ENCODE measurements at places on chromosomes 6 and 20.

GRCh38 chr6:111880181-111880888, 7.1 kb upstream of the FYN start:
- DNase-seq: no peak

GRCh38 chr6:46674410-46674809, 13.3 kb upstream of the TDRD6 start:
- DNase-seq: no peak

GRCh38 chr6:1562171-1562955, 47.4 kb upstream of the FOXC1 start:
- no peak for DNase-seq

DNA sequence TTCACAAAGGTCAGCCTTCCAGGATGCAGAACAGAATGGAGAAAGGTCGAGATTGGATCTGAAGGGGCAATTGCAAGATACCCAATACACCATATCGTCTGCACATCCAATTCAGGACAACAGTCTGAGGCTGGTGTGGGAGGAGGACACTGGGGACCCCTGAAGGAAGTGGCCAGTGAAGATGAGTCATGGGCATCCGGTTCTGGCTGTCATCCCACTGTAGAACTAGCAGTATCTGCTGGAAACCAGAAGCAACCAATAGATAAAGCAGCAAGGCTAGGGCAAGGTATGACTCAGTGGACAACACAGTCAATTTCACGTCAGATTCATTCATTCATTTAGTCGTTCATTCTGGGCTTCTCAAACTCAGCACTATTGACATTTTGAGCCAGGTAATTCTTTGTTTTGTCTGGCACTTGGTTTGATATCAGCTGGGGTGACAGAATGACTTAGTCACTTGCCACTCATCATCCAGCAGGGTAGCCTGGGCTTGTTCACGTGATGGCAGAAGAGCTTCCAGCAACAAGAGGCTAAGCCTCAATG, 30.3 kb upstream of the SHLD1 start:
- DNase-seq: no peak

DNA sequence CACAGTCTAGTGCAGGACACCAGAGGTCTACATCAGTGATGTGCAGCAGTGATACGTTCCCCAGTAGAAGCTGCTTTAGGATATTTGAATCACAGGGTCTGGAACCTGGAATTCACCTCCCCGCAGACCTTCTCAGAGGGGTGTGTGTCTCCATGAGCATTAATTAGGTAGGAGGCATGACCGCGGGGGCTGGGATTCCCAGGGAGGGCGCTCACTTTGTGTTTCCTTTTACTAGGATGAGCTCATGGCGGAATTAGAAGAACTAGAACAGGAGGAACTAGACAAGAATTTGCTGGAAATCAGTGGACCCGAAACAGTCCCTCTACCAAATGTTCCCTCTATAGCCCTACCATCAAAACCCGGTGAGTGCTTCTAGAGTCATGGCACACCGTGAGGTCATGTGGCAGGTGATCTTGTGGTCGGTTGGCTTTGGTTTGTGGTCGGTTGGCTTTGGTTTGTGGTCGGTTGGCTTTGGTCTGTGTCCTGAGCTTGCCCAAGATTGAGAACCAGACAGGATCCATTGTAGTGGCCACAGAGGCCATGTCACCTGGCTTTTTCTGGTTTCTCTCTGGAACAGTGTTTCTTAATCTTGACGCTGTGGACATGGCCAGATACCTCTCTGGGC, 40.8 kb downstream of the CHMP4B start:
- no peak for DNase-seq

DNA sequence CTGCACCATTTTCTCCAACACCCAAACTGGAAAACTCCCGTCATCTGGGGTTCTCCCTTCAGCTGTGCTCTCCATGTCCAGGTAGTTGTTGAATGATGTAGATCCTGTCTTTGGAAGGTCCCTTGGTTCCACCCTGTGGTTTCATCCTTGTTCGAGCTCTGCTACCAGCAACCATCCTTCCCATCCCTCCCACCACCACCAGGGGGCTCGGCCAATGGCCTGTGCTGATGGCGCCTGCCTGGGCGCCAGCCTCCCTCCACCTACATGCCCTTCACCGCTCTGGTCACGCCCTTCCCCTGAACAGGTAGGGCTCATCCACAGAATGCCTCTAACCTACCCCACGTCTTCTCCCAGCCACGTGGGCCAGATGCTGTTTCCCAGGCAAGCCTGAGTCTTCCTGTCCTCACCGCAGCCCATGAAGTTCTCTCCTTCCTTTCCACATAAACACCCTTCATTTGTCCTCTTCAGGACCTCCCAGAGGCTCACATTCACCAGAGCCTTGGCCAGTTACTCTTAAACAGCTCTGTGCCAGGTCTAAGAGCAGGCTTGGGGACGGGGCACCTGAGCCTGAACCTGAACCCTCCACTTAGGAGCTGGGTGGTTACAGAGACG, 75.1 kb upstream of the DUSP22 start:
- no peak for DNase-seq

DNA sequence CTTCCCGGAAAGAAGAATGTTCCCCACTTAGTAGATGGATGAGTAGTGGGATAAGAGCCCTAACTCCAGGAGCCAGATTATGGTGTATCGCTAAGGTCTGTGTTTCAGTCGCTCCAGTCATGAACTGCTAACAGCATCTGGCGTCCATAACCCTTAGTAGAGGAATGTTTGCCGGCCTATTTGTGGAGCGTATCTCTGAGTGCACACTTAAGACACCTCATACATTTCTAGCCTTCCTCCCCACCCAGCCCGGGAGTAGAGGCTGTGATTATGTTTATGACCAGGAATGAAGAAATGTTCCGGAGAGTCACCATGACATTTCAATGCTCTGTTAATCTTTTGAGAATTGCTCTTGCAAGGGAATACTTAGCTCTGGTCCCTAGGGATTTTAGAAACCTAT, 251.1 kb upstream of the SOX4 start:
- no peak for DNase-seq

DNA sequence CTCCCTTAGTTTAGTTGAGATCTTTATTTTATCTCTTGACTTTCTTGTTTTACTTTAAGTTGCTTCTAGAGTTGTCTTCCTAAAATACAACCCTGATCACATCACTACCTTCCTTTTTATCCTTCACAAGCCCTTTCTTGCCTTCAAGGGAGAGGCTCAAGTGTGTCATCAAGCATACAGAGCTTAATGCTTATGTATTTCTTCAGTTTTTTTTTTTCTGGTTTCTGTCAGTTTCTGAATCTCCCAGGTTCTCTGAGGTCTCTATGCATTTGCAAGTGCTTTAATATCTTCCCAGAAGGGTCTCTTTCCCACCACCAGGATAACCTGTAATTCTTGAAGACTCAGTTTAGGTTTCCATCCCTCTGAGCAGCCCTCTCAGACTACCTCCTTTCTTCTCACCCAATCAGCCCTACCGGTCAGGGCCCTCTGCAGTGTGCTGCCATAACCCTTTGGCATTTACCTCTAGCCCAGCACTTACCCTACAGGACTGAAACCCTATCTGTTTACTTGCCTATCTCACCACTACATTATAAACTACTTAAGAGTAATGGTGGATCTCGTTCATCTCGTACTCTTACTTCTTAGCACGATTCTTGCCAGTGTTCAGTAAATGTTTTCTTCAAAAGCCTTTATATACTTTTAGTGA, 36.9 kb downstream of the EYA4 start:
- DNase-seq: no peak

- DNase-seq: no peak
These were observed 52.2 kb upstream of the TRERF1 start for GRCh38 chr6:42503894-42504293.

GRCh38 chr6:147506704-147507114, 1.8 kb upstream of the SAMD5 start:
- DNase-seq: peak; percentile 88

- no peak for DNase-seq
These were observed 186.1 kb upstream of the THBS2 start for GRCh38 chr6:169439710-169440109.

DNA sequence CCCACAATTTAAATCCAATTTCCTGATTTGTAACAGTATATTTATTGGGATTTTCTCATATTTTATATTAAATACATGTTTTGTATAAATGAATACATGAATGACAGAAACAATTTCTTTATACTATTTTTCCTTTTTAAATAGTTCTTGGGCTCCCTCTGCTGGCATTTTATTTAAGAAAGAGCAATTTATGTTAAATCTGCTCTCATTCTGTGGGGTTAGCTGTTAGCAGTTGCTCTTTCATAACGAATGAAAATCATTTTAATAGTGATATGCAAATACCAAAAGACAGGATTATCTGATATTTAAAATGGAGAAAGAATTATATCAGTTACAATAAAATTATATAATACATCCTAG, 118.3 kb downstream of the RALGAPA2 start:
- DNase-seq: peak; percentile 79

- no peak for DNase-seq
These were observed 52.5 kb downstream of the RPS12 start for GRCh38 chr6:132866762-132867449.

DNA sequence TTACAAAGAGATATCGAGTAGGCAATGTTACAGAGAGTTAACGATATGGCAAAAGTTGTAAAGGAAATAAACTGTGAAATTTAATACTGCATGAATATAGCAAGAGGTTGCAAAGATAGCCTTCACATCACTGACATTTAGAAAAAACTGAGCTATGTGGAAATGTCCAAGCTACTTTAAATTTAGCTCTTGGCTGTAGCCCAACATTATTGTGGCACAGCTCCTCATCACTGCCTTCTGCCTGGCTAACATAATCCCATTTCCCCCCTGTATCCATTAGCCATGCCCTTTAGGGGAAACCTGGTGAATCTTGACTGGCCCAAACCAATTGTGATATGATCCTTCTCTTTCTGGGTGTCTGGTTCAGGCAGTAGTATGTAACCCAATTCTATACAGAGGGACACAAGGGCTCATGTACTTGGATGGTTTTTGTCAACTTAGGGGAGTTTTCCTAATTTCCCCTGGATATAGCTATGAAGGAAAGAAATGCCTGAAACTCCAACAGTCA, 115.4 kb downstream of the PFDN4 start:
- no peak for DNase-seq

DNA sequence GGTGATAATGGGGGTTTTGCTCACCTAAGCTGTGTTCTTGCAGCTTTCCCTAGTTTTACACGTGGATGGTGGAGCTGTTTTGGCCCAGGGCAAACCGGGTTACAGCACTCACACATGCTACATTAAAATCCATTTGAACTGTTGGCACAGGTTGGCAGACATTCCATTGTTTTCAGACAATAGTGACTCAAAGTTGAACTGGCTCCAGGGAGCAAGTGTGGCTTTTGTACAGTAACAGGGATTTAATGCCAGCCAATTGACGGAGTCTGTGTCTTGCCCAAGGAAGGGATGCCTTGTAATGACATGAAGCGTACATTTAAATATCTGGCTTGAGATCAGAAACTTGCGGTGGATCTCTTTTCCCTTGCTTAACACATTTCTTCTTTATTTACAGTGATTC, 183.1 kb downstream of the DTNBP1 start:
- no peak for DNase-seq

- no peak for DNase-seq
These were observed 236.0 kb downstream of the TTLL2 start for GRCh38 chr6:167560673-167561569.

GRCh38 chr6:141464490-141464889, 668.2 kb upstream of the GJE1 start:
- DNase-seq: peak; percentile 70

- peak; percentile 82 for DNase-seq
These were observed 51.4 kb downstream of the TXLNB start for GRCh38 chr6:139240161-139241010.

DNA sequence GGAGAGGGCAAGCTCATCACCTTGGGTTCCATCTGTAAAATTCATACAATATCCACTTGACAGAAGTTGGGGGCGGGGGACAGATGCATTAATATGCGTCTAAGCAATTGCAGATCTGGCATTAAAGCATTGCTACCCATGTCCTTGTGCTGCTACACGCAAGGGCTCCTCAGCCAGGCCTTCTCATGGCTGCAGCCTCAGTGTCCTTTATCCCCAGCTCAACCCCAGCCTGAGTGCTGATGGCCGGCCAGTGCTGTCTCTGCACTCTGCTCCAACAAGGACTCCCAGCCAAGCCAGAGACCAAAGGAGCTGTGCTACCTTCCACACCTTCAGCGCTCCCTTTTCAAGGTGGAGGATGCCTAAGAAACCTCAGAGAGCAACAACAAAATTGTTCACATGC, 188.5 kb upstream of the STXBP5 start:
- DNase-seq: no peak

- DNase-seq: no peak
These were observed 8.4 kb upstream of the STK35 start for GRCh38 chr20:2093159-2093781.

DNA sequence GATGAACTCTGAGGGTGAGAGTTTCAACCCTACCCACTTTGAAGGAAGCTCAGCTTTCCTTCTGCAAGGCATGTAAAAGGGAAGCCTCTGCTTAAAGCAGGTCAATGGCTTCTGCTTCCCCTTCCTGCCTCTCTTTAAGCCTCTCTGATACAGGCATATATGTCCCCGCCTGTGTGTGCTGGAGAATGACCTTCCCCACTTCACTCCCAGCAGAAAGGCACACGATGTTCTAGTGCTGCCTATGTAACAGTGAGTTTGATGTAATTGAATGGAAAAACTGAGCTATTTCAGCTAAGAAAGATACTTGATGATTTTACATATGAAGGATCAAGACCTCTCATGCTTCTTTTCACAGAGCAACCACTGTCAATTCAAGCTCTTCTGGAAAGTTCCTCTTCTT, 632.2 kb downstream of the HACE1 start:
- DNase-seq: peak; percentile 5

DNA sequence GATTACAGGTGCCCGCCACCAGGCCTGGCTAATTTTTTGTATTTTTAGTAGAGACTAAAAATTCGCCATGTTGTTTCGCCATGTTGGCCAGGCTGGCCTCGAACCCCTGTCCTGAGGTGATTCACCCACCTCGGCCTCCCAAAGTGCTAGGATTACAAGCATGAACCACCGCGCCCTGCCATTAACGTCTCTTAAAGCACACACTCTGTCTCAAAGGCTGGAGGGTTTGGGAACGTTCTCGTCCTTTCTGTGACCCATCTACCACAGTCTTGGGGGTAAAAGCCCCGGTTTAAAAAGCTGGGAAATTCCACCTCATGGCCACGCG, 57.8 kb upstream of the ARID1B start:
- DNase-seq: no peak

DNA sequence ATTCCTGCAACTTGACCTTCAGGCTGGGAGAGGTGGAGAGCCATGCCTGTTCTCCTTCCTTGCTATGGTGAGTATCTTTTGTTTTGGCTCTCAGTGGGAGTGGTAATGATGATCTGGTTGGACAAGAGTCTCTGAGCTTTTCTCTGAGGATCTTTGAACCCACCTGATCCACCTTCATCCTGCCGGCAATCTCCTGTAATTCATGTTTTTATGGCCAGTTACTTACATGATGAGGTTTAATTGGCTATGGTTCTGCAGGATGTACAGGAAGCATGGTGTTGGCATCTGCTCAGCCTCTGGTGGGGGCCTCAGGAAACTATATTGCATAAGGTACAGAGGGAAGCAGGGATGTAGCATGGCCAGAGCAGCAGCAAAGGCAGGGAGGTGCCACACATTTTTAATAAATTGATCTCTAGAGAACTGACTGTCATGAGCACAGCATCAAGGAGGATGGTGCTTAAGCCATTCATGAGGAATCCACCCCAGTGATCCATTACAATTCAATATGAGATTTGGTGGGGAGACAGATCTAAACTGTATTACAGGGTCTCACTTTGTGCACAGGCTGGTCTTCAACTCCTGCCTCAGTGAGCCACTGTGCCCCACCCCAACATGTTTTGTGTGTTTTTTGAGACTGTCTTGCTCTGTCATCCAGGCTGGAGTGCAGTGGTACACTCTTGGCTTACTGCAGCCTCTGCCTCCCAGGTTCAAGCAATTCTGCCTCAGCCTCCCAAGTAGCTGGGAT, 10.0 kb downstream of the HSPA1B start:
- DNase-seq: no peak
